Breast epithelium (tissue), 4 donors: ENCODE measurements at places on chromosomes 2 and 18. TPM values are rescaled to one million over a fixed set of nuclear protein-coding genes. Genes with fewer than 3 reads are reported as not detected.

DNA sequence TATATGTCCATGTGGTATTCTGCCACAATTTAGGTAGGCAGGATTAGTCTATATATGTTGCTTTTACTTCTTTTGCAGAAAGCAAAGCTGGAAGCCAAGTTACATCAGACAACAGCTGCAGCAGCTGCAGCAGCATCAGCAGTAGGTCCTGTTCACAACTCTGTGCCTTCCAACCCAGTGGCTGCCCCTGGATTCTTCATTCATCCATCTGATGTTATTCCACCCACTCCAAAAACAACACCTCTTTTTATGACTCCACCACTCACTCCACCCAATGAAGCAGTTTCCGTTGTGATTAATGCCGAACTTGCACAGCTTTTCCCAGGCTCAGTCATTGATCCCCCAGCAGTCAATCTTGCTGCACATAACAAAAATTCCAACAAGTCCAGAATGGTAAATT, 107.6 kb downstream of the BIRC6 start:
- DNase-seq, result no peak

GRCh38 chr2:126877861-126878565, 20.7 kb upstream of the TEX51 start:
- DNase-seq, result no peak

The ZAP70 gene
- total RNA-seq, result 4.0 TPM

DNA sequence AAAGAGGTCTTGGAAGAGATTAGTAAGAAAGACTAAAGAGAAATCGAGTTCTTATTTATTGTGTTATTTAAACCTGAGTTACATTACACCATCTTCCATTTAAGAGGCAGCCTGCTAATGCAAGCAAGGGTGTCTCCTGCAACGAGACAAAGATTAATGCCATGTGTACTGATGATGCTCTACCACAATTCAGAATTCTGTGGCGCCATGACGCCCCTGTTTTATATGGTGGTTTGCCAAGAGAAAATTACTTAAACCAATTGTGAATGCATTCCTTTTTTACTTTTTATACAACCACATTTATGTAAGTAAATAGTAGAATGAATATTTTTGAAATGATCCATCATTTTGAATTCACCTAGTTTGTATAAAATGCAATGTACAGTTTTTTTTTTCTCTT, 356.1 kb upstream of the ZEB2 start:
- DNase-seq, result no peak

The KLHL41 gene
- total RNA-seq, result 0.66 TPM

DNA sequence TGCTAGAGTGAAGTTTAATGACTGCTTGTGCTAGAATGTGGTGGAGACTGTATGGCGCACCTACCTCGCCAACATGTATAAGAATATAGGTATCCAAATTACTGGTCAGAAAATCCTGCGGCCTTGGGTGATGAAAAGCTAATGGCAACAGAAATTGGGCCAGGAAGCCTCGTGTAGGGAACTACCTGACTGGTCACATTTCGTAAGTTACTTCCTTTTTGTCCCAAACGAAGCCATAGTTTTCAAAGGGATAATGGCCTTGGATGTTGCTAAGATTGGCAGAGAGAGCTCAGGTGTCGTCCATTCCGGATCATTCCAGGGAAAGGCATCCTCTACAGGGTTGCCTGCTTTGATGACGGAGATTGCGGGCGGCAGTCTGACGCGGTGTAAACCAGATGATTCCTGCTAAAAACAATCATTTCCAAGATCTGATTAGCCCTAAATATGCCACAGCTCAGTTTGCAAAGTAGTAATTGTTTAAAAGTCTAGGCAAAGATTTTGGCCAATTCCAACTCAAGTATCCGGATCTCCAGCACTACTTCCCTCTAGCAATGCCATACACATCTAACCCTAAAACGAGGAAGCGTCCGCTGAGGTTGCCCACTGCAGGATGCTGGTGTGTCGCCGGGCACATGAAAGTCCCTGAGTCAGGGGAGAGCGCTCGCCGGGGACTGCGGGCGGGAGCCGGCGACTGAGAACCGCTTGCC, 708 bp upstream of the MALT1 start:
- DNase-seq, result no peak

DNA sequence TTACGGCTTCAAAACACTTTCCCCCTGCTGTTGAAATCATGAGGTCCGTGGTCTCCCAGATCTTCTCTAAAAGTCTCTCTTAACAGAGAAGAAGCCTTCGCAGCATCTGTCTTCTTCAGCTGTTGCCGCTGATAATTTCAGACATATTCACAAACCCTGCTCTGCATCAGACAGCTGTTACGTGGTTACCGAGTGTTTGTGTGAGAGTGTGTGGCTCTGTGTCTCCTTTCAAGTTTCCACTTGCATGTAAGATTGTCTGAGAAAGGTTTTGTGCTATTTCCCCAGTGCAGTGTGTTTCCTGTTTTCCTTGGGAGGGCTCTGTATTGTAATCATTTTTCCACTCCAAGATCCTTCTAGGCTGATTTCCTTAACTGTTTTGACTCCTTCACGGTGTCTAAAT, 32.8 kb downstream of the MAIP1 start:
- DNase-seq, result no peak

The CABLES1 gene
- 18.1 TPM for total RNA-seq

The FAM117B gene
- total RNA-seq, result 13.1 TPM

GRCh38 chr2:48433682-48434081, 96.3 kb upstream of the STON1 start:
- no peak for DNase-seq

The CLEC4F gene
- not detected for total RNA-seq

GRCh38 chr2:39311469-39311868, 67.7 kb upstream of the CDKL4 start:
- DNase-seq, result no peak

The PSMA8 gene
- total RNA-seq, result not detected
